NCI-H2107 (cell line): ENCODE measurements at places on chromosomes 7 and 10.
A peak's percentile ranks its signal among the peaks of the same experiment; 100 is the strongest.

GRCh38 chr10:88121361-88121760 lies 257.9 kb downstream of the PTEN start:
- DNase-seq, result no peak

DNA sequence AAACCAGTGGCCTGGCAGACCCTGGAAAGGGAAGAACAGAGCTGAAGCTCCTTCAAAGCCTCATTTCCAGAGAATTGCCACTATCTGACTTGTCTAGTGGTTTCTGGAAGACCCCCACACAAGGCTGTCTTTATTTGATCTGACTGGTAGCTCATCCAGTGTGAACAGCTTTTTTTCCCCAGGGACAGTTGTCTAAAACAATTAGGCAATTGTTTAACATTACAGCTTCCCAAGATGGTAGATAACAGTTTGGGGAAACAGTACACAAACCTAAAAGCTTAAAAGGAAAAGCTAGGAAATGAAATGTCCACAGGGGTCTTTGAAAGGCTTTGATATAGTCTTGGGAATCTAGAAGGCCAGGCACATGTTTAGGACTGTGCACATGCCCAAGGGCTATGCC lies 203.4 kb upstream of the CTBP2 start:
- DNase-seq, result no peak

- no peak for DNase-seq
Observed at GRCh38 chr10:104642658-104643302, 1.7 kb downstream of the SORCS3 start.

- DNase-seq, result no peak
Observed at GRCh38 chr10:25804505-25804904, 129.5 kb upstream of the MYO3A start.

DNA sequence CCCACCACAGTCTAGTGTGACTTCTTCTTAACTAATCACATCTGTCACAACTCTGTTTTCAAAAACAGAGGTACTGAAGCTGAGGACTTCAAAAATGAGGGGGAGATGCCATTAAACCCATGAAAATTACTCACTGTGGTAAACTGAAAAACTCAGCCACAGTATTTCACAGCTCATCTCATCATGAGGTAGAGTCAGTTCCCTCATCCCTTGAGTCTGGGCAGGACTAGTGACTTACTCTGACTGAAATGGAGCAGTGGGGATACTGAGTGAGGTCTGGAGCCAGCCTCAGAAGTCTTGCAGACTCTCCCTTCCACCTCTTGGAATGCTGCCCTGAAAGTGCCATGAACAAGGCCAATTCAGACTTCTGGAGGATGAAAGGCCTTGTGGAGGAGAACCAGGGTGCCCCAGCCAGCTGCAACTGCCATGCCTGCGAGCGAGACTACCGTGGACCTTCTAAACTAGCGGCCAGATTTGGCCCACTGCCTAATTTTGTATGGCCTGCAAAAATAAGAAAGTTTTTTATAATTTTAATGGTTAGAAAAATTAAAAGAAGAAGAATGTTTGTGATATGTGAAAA lies 24.7 kb upstream of the ANKRD1 start:
- no peak for DNase-seq

- no peak for DNase-seq
Observed at GRCh38 chr10:110820321-110820814, 51.4 kb upstream of the PDCD4 start.

DNA sequence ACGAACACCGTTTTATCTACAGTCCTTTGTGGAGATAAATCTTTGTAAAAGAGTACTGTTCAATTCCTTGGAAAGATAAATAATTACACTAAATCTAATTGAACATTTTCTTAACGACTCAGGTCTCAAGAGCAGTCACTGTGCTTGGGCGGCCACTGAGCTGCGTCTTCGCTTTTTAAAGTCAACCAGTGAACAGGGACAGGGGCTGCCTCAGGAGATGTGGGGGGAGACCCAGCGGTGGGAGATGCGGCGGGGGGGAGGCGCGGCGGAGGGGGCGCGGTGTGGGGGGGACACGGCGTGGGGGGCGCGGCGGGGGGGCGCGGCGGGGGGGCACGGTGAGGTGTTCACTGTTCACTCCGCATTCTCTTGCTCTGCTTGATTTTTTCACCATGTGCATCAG lies 39.8 kb downstream of the CAMK2B start:
- DNase-seq, result no peak

DNA sequence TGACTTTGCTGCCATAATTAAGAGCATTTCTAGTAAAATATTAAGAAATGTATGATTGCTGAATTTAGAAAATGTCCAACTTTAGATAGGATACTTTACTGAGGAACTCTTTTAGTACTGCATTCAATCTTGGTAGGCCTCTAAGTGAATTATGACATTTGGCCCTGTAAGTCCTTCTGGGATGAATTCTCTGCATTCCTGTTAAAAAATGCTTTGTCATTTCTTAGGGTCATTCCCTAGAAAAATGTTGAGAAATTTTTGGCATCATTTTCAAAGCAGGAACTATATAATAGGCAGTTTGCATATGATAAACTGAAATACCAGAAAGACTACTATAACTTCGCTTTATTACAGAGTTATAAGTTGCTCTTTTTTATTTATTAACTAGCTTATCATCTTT lies 69.3 kb upstream of the PRR15 start:
- DNase-seq, result no peak

- DNase-seq, result no peak
Observed at GRCh38 chr10:114017873-114018272, 25.8 kb upstream of the ADRB1 start.

GRCh38 chr10:100081075-100082001 lies at the start of gene CPN1:
Gene CPN1 (minus strand): TSS chr10:100081869. CDS start chr10:100081625, 244 bp downstream.
- no peak for DNase-seq

DNA sequence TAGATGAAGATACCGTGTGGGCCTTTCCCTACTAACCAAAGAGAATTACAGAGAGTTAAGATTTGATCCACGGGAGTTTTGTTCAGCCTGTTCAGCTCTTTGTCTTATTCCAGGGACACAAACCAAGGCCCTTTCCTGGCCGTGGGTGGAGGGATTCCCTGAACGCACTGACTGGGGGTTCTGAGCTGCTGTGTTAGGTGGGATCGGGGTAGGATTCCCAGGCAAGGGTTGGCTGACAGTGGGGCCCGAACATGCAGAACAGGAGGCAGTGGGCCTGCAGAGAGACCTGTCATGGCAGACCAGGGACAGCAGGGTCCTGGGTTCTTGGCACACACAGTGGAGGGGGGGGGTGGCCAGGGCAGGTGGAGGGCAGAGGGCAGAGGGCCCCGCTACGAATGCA lies 89.5 kb upstream of the MKI67 start:
- DNase-seq, result no peak

DNA sequence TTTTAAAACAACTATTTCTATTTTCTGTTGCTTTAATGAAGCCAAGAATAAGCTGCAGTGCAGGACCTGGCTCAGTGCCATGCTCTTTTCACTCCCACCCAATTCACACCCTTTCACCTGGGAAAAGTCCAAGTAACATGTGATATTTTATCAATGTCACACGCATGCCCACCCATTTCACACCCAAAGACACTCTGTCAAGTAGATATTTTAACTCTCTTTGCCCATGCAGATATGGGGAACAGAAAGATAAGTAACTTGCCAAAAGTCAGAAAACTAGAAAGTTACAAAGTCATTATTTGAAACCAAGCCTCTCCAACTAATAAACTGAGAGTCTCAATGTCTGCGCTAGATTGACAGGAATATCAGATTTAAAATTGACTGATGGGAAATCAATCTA lies 706.7 kb upstream of the PHF14 start:
- DNase-seq, result no peak

DNA sequence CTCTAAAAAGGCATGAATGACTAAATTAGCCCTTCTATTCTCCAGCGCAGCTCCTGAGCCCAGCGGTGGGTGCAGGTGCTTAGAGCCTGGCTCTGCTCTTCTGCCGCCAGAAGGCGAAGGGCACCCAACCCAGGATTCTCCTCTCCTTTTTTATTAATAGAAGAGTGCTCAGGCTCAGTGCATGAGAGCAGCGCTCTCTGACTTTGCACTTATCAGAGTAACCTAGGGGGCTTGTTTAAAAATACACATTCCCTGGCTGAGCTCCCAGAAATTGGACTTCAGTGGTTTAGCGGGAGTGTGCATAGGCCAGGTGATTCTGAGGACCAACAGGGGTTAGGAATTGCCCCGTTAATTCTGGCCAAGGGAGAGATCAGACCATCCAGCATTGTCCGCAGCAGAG lies 1.7 kb upstream of the PFKP start:
- no peak for DNase-seq

DNA sequence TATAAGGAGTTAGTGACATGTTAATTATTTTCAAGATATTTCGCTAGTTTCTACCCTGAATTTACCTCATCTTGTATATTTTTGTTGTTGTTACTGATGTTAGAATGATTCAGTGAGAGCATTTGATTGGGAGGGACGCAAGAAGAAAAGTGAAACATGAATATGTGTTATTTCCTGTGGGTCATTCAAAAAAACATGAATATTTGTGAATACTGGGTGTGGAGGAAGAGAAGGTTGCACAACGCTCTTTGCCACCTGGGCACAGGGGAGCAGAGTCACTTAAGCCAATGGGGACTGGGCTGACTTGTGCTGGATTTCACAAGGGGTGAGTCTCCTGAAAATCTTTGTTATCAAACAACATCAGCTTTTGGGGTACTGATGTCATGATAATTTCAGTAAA lies 39.5 kb downstream of the AGK start:
- DNase-seq, result no peak

GRCh38 chr10:2979306-2979705 lies 88.0 kb upstream of the PFKP start:
- no peak for DNase-seq

GRCh38 chr7:143352531-143353002 lies 9.9 kb downstream of the FAM131B start:
- DNase-seq, result no peak

GRCh38 chr10:119441151-119441821 lies 101.2 kb downstream of the RGS10 start:
- no peak for DNase-seq

DNA sequence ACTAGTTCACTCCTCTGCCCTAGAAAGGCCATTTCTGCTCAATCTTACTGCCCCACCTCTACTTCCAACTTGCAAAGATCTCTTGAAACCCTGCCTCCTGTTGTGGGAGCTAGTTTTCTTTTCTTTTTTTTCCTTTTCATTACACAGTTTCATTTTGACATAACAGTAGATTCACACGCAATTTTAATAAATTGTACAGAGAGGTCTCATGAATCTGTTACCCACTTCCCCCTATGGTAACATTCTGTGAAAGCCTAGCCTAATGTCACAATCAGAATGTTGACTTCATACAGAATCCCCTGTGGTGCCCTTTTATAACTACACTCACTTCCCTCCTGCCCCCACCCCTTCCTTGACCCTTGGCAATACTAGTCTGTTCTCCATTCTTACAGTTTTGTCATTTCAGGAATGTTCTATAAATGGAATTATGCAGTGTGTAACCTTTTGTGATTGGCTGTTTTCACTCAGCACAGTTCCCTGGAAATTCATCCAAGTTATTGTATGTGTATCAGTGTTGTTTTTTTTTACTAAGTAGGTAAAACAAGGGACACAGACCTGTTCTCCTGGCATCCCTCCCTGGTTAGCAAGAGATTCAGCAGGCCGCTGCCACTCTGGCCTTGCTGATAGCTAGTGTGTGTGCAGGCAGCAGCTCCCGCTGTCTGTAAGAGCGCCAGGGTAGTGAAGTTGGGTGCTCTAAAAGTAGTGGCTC lies 21.5 kb downstream of the CHST3 start:
- DNase-seq, result no peak

- no peak for DNase-seq
Observed at GRCh38 chr7:105715528-105715927, 134.2 kb upstream of the EFCAB10 start.

- DNase-seq, result no peak
Observed at GRCh38 chr7:98621573-98622482, 4.7 kb downstream of the NPTX2 start.

GRCh38 chr10:12214763-12215218 lies 18.8 kb downstream of the CDC123 start:
- DNase-seq, result no peak

DNA sequence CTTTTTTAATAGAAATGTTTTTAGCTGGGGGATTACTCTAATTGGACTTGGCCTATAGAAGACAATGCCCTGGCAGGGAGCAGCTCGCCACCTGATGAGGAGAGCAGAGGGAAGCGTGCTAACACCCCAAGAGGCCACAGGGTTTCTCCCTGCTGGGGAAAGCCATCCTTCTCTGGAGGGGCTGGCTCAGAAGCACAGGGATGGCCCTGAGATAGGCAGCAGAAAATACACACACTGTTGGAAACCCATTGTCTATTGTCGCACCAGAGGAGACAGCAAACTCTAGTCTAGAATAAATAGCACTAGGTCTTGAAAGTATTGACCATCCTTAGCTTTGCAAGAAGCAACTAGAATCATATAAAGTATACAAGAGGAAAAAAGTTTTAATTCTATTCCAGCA lies 5.4 kb downstream of the COBL start:
- DNase-seq, result no peak

DNA sequence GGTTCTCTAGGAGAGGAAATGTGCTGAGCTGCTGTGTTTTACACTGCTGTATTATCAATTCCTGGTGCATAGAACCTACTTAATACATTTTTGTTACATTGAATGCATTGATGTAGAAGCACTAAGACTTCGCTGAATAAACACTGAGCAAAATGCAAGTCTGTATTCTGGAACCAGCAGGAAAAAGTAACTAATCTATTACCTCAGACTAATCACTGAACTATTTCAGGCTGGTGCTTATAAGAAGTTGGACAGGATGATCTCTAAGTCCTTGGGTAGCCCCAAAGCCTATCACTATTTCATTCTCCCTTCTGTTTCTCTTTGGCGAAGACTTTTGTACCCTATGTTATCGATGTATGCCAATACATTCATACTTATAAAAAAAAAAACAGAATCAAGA lies 87.2 kb upstream of the LRRTM3 start:
- no peak for DNase-seq

- peak; percentile 50 for DNase-seq
Observed at GRCh38 chr10:28939281-28940157, 262.2 kb downstream of the BAMBI start.

GRCh38 chr10:16909961-16910792 lies 93.0 kb upstream of the RSU1 start:
- no peak for DNase-seq

DNA sequence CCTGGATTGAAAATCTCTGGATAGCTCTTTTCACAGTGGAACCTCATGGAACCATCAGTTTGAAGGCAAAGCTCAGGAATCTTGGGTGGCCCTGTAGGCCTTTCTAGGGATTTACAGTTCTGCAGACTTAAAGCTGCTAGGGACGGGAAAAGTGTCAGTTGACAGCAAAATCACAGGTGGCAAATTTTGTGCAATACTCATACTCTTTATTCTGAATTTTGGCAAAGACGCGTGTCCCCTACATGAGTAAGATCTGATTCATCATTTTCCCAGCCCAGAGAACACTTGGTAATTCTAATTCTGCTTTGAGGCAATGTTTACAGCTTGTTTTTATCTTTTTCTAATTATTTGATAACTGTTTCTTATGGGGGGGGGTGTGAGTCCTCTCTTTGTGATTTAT lies 3.6 kb downstream of the LRRC17 start:
- DNase-seq, result no peak
